ENCODE measurements at places on chromosomes 1 and 21. TPM values are rescaled to one million over a fixed set of nuclear protein-coding genes. Genes with fewer than 3 reads are reported as not detected.

Gene PADI2
- total RNA-seq: 0.48 TPM

- H3K4me3 ChIP-seq: no peak overlapping the region
- H3K27ac ChIP-seq: no peak overlapping the region
- H3K36me3 ChIP-seq: no peaks in the 10 kb centered on the region
- H3K4me1 ChIP-seq: peaks cover 13% of the 10 kb centered on the region
- H3K27me3 ChIP-seq: peaks cover 7% of the 10 kb centered on the region
Measured at GRCh38 chr1:26155370-26156284, 3.3 kb upstream of the FAM110D start.

GRCh38 chr1:152577168-152577567 lies 3.1 kb downstream of the LCE3D start:
- no peak for DNase-seq
- no peaks in the 10 kb centered on the region for H3K36me3 ChIP-seq
- no peaks in the 10 kb centered on the region for H3K4me1 ChIP-seq
- no peaks in the 10 kb centered on the region for H3K27me3 ChIP-seq
- no peak overlapping the region for H3K27ac ChIP-seq
- no peak overlapping the region for H3K4me3 ChIP-seq

DNA sequence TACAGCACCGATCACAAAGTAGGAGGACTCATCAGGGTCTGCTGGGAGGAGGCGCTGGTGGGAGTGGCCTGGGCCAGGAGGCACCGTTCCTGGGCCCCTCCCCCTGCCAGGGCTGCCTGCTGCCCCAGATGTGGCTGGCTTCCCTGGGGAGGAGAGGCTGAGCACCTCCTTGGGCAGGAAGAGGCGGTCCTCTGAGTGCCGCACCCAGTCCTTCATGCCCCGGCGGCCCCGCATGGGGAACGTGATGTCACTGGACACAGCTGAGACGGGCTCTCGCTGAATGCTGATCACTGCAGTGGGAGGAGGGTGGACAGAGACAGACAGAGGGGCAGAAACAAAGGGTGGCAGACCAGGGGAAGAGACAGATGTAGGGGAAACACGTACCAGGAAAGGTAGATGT lies 24.8 kb downstream of the ADGRB2 start:
- no peak for DNase-seq
- H3K36me3 ChIP-seq: no peaks in the 10 kb centered on the region
- H3K27me3 ChIP-seq: no peaks in the 10 kb centered on the region
- no peak overlapping the region for H3K27ac ChIP-seq
- H3K4me3 ChIP-seq: no peak overlapping the region

GRCh38 chr1:92310185-92310597 lies 11.3 kb downstream of the RPAP2 start:
- no peaks in the 10 kb centered on the region for H3K27me3 ChIP-seq
- peaks cover 23% of the 10 kb centered on the region for H3K36me3 ChIP-seq
- DNase-seq: no peak

Measured in astrocyte (in vitro differentiated cells and primary cell).